Immature natural killer cell (primary cell): ENCODE measurements at places on chromosomes 6 and 20. TPM values are rescaled to one million over a fixed set of nuclear protein-coding genes. Genes with fewer than 3 reads are reported as not detected.
A peak's percentile ranks its signal among the peaks of the same experiment; 100 is the strongest.

DNA sequence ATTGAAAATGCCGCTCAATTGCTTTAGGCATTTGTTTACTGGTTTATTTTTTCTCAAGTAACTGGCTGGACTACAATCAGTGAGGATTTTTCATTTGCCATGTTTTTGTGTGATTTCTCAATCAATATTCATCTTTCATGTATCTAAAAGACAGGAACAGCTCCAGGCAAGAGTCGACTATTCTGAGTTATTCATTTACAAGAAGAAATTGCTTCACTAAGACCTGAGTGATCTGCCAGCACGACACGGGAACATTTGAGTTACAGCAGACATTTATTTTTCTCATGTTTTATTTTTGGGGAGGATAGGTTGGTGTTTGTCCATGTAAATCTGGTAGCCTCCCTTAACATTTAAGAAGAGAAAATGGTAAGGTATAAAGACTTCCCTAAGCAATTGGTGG, 124.1 kb downstream of the CBLN4 start:
- no peak for DNase-seq

Gene SLC22A3
- not detected for polyA plus RNA-seq

DNA sequence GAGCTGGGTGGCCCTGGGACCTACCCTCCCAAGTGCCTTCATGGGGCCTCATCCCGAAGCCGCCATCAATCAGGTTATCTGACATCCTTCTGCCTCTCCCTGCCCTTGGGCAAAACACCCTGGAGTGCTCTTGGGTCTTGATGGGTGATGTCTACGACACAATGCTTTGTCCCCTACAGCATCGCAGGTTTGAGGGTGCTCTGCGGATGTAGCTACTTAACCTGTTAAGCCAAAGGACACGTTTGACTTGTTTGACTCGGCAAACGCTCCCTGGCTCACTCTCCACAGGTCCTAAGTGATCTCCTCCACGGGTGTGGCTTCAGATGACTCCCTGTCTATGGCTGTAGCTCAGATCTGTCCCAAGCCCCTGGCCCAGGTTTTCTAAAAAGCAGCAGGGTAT, 35.6 kb downstream of the TBC1D7 start:
- no peak for DNase-seq

- DNase-seq, result no peak
Measured at GRCh38 chr6:110409794-110410193, 5.6 kb downstream of the DDO start.

GRCh38 chr20:10474606-10475184, 39.6 kb downstream of the SLX4IP start:
- no peak for DNase-seq

DNA sequence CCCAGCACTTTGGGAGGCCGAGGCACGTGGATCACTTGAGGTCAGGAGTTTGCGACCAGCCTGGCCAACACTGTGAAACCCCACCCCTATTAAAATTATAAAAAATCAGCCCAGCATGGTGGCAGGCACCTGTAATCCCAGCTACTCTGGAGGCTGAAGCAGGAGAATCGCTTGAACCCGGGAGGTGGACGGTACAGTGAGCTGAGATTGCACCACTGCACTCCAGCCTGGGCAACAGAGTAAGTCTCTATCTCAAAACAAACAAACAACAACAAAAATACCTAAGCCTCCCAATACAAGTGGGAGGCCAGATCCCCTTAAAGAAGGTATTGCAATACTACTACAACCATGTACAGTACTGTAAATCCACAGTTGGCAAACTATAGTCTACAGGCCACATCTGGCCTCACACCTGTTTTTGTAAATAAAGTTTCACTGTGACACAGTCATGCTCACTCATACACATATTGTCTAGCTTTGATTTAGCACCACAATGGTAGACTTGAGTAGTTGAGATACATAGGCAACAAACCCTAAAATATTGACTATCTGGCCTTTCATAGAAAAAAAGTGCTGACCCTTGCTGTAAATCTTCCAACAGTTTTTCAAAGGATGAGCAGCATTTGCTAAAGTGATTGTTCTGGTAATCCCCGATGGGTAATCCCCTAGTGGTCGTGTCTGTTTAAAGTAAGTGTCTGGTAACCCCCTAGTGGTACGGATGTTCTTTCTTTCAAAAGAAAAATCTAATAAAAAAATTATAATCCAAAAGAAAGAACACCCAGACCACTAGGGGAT, 202.0 kb downstream of the RNGTT start:
- DNase-seq, result no peak

Gene MOCS1
- polyA plus RNA-seq, result 0.93 TPM

Gene AVP
- polyA plus RNA-seq, result not detected

- DNase-seq, result no peak
Measured at GRCh38 chr20:52103335-52103912, 88.2 kb downstream of the ZFP64 start.

Gene BPIFB1
- not detected for polyA plus RNA-seq

- no peak for DNase-seq
Measured at GRCh38 chr6:108421366-108421765, 126.5 kb downstream of the AFG1L start.

DNA sequence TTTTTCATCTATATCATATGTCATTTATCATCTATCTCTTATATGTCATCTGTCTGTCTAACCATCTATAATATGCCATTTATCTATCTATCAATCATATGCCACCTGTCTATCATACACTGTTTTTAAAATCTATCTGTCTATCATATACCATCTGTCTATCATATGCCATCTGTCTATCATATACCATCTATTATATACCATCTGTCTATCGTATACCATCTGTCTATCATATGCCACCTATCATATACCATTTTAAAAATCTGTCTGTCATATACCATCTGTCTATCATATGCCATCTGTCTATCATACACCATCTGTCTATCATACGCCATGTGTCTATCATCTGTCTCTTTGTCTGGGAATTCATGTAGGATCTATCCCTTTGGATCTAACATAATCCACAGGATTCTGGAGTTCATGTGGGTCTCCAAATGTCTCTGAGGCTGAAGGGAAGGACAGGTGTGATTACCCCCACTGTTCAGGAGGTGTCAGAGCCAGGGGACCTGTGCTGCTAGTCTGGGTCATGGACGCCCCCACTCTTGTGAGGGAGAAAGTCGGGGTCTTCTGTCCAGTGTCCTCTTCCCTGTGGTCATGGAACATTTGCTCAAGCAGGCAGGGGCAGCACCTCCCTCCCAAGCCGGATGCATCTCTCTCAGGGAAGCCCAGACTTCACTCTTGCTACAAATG, 36.9 kb upstream of the FRMD1 start:
- no peak for DNase-seq

DNA sequence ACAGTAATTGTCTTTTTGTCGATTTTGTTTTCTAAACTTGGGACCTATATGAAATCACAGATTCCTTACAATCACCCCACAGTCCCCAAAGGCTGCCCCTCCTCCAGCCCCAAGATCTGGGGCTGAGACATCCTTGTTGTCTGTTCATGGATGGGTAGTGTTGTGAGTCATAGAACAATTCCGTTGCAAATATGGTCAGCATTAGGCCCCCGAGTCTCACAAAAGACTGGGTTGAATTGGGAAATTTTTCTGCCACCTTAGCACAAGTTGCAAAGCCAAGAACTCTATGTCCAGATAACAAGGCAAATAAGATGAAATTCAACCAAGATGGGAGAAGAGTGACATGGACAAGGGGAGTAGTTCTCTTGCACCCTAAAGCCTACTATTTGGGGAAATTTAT, 10.5 kb upstream of the TAB2 start:
- DNase-seq, result no peak

GRCh38 chr6:84718038-84718955, 46.1 kb downstream of the TBX18 start:
- no peak for DNase-seq

- DNase-seq, result no peak
Measured at GRCh38 chr6:145042559-145042958, 692.8 kb downstream of the EPM2A start.

DNA sequence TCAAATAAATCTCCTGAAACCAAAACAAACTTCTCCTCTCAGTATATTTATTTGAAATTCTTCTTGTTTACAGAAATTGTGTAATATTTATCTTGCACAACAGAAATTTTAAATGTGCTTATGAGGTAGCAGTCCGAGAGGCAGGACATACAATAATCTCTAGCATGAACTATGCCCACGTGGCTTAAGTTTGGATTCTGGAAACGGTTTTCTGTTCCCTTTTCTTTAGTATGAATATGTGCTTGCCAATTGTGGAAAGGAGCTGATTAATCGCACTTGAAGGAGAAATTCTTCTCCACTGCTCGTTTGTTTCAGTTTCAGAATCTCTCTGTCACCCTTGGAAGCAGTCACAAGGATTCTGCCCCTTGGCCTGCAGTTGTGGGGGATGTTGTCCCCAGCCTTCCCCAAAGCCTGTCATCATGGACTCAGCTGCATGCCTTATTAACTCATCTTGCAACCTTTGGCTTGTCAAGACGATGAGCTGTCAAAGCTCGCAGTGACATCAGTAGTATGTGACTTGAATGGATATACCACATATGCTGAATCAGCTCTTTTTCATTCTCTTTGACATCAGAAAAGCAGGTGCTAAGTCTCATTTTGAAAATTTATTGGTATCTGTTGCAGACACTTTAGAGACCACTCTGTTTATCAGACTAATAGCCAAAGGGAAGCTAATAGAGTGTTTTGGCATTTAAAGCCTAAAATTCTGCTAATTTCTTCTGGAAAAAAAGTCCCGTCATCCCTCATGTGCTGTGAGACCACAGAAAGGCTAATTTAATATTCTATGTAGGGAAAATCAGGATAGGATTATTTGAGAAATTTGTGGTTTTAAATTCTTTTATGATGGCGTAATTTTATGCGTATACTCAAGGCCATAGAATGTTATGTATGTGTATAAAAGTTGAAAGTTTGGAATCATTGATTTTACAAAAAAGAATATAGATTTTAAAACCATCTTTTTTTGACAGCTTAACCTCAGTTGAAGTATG, 186.8 kb downstream of the ARID1B start:
- DNase-seq, result no peak

- DNase-seq, result no peak
Measured at GRCh38 chr6:20589266-20589665, 55.0 kb downstream of the CDKAL1 start.

GRCh38 chr20:31675828-31676608, 38.3 kb downstream of the COX4I2 start:
- DNase-seq, result peak; percentile 70

Gene SLC22A2
- polyA plus RNA-seq, result not detected

Gene SPATA25
- not detected for polyA plus RNA-seq

DNA sequence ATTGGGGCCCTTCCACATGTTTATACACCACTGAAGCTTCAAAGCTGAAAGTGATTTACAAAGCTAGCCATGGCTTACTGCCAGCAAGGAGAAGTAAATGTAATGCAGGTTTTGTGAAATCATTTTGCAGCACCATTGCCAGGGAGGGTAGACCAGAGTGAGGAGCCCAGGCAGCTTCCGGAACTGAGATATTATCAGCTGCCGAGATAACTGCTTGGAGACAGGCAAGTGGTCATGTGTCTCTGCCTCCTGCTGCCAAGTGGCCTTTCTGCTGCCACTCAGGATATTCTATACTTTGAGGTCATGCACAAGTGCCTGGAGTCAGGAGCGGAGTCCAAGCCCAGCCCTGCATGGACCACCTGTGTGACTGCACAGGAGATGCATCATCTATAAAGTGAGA, 160.2 kb downstream of the SYNDIG1 start:
- DNase-seq, result no peak

DNA sequence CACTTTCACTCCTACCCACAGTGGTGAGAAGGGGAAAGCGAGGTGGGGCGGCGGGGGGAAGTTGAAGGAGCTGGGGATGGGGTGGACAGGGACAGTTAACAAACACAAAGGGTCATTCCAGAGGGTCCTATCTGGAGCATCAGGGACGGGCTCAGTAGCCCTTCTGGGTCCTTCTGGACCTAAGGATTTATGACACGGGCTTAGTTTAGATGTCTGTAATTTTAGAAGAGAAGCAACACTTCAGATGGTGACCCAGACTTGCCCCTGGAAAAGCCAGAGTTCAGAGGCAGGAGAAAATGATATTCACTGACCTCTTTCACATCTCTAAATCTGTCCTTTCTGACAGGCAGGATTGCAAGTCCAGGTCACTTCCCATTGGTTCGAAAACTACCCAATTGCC, 36.3 kb downstream of the PDE10A start:
- no peak for DNase-seq

DNA sequence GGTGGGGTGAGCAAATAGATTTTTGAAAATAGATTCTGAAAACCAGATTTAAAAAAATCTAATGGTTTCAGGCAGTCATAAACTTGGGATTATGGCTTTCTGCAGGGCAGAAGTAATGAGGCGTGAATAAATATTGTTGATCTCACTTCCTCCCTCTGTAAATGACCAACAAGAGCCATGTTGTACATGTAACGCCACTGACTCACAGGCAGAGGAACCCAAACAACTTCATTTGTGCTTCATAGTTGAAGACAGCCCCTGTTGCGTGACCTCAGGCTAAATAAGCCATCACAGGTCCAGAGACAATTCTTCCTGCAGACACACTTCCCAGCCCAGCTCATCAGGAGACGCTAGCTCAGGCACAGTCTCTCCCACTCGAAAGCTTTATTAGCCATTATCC, 59.1 kb upstream of the F13A1 start:
- no peak for DNase-seq

DNA sequence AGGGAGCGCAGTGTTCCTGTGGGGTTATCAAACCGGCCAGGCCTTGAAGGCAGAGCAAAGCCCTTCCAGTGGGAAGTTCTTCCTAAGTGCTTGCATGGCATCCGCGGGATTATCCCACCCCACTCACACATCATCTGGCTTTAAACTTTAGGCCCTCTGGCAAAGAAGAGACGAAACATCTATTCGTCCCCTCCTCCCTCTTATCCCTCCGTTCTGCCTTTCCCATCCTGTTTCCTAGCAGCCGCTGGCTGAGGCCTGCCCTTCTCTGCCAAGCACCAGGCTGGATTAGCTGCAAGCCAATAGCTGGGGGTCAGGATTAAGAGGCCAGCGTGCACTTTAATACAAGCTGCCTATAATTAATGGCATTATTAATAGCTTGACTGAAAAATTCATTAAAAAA, 621.0 kb downstream of the PKHD1 start:
- no peak for DNase-seq
